ENCODE measurements at places on chromosomes 6 and 20.

DNA sequence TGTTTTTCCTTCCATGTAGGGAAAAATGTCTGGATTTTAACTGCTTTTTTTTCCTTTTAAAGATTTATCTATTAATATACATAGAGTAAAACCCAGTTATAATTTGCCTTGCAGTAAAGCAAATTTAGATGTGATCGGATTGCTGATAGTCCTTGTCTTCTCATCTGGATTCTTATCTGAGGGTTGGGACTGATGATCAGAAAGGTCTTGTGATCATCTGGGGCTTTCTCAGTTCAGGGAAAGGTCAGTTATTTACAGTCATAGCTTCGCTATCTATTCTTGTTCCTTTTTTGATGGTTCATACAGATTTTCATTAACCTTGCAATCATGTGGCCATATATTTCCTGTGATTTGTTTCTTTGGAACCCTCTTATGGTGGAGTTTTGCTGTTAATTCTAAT is 63.8 kb upstream of the CLDN20 start:
- no peak for DNase-seq

GRCh38 chr6:4382362-4382853 is 247.0 kb upstream of the ECI2 start:
- DNase-seq, result no peak

- DNase-seq, result no peak
These were observed 61.1 kb upstream of the RNF144B start for GRCh38 chr6:18326001-18326400.

DNA sequence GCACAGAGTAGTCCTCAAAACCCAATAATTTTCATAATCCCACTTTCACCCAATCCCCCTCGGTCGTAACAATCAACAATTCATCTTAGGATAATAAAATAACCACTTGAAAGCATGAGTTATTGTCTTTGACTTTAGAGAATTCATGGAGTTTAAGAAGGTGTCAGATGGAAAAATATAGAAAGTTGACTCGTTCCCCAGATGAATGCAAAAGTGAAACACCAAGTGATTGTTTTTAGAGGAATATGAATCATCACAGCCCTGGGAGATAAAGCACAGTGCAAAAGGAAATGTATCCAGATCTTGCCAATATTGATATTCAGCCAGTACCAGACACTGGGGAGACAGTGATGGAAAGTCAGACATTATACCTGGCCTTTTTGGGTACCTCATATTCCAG is 860.5 kb downstream of the DHX35 start:
- DNase-seq, result no peak

DNA sequence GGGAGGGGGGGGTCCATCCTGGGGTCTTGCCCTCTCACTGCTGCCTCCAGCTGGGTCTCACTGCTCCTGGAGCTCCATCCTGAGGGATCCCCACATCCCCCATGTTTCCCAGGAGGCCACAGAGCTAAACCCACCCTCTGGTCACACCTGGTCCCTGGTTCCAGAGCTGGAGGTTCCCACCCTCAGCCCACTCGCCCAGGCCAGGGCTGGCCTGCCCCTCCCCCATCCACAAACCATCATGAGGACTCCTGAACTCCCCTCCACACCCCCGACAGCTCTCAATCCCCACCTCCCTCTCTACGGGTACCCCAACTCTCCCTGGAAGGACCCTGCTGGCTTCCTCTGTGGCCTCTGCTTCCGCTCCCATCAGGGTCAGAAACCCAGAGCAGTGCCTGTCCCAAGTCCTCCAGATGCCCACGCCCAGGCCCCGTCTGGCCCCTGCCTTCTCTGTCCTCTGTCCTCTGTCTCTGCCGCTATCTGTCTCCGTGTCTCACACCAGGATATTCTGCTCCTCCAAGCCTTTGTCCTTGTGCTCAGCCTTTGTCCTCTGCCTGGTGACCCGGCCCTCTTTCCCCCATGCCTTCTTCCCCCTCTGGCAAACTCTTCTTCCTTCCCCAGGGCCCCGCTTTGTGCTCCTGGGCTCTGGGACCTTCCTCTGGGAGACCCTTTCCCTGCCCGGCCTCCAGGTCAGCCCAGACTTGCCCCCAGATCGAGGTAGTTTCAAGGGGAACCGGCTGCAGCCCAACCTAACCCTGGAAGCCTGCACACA is 74.0 kb downstream of the SRC start:
- DNase-seq, result no peak

- DNase-seq, result no peak
These were observed 27.8 kb downstream of the LRRN4 start for GRCh38 chr20:6026051-6026450.

GRCh38 chr6:168219804-168220203 is 99.8 kb downstream of the DACT2 start:
- DNase-seq, result no peak

GRCh38 chr6:20746805-20747558 is 212.7 kb downstream of the CDKAL1 start:
- DNase-seq, result no peak

GRCh38 chr20:49411221-49411925 is 71.1 kb downstream of the KCNB1 start:
- DNase-seq, result no peak

DNA sequence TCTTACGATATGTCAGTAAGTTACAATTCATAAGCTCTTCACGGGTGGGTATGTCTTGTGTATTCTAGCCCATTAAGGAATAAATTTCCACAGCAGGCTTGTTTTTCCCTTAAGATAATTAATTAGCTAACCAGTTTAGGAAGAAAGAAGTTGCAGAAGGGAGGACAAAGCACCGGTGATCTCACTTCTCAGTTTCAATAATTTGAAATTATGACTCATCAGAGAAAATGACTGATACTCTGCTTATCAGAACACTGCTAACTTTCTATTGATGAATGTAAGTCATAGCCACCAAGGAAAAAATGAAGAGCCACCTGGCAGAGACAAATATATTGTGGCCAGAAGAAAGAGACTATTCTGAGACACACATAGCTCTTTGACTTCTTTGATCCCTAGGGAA is 35.0 kb upstream of the ENTPD6 start:
- DNase-seq, result no peak

GRCh38 chr6:82494367-82494766 is 130.8 kb downstream of the TPBG start:
- no peak for DNase-seq

DNA sequence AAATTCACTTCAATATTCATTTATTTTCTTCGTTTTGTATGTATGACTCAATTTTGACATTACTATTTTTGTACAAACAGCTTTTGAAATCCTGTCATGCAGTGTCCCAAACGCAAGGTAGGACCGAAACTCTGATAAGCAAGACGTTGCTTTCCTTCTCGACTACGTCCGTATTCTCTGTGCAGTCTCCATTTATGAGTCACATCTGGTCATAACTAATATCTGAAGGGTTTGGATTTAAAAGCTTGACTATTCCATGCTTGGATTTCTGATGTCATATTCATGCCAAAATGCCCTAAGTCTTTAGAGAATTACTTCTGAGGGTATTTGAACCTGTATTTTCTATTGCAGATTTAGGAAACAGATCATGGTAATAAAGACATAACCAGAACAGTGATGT is 37.8 kb upstream of the LAMP5 start:
- no peak for DNase-seq

DNA sequence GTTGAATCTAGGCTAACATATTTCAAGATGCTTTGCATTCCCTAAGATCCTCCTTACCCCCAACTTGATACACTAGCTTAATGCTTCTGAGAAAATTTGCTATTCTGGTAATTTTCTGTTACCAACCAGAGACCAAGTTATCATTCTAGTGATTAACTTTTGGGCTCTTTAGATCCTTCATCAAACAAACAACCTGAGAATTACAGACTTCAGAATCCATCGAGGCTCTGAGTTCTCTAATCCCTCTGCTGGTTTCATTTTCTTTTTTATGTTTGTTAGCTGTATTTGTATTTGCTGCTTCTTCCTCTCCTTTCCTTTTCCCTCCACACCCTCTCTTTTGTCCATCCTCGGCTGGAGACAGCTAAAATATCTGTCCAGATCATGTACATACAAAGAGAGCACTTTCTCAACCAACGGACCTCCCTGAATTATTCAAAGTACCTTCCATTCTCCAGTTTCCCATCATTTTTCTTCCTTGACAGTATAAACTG is 98.7 kb upstream of the RIPOR2 start:
- no peak for DNase-seq

GRCh38 chr20:52799130-52799529 is 173.0 kb upstream of the TSHZ2 start:
- DNase-seq, result no peak

- DNase-seq, result no peak
These were observed at the start of gene OPRL1 for GRCh38 chr20:64080013-64080812. Gene OPRL1 (plus strand): TSS chr20:64080082. CDS start chr20:64092721, 12,639 bp downstream.

DNA sequence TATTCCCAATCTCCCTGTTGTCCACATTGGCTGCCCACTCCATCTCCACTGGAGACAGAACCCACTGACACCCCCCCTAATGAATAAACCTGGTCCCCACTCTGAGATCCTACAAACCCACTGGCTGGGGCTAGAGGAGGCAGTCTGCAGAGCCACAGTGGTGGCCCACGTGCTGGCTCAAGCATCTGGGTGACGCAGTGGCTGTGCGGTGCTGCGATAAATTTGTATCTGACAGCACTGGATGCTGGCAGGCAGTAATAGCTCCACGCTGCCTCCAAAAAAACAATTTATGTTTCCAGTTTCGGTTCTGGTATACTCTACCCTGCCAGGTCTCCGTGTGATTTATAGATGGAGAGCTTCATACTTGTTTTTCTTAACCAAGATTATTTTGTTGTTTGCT is 87.1 kb upstream of the SYNDIG1 start:
- DNase-seq, result no peak

GRCh38 chr6:46000905-46001304 is 14.8 kb downstream of the CLIC5 start:
- no peak for DNase-seq

GRCh38 chr20:33568378-33568777 is 78.5 kb downstream of the CBFA2T2 start:
- DNase-seq, result no peak

- DNase-seq, result no peak
These were observed 120.2 kb downstream of the JARID2 start for GRCh38 chr6:15366003-15366535.

DNA sequence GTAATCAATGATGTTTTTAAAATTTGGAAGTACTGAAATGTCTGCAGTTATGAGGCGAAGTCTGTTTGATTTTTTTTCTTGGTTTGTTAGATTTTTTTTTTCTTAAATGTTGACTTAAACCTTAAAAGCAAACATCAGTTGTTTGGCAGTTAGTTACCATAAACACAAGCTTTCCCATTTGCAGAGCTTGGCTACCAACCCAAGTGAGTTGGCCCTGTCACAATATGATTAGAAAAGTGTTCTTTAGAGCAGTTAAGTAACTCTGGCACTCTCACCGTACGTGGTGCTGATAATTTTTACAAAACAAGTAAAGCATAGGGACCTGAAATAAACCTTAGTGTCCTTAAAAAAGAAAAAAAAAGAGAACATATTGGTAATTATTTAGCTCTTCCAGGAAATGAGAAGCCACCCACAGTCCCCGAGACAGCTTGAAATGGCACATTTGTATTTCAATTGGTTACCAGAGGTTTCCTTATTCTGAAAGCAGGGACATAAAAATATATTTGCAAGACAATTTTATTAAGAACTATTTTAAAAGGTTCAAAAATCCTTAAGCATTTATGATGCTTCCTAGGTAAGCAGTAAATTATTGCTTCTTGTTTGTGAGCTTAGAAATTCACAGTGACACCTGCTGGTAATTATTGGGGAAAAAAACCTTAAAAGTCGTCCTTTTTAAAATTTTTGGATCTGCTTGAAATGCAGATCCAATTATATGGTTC is 3.9 kb downstream of the HEY2 start:
- no peak for DNase-seq

- no peak for DNase-seq
These were observed 657.5 kb upstream of the GJE1 start for GRCh38 chr6:141475259-141475658.

GRCh38 chr6:13303668-13304017 is 24.7 kb downstream of the TBC1D7 start:
- no peak for DNase-seq

DNA sequence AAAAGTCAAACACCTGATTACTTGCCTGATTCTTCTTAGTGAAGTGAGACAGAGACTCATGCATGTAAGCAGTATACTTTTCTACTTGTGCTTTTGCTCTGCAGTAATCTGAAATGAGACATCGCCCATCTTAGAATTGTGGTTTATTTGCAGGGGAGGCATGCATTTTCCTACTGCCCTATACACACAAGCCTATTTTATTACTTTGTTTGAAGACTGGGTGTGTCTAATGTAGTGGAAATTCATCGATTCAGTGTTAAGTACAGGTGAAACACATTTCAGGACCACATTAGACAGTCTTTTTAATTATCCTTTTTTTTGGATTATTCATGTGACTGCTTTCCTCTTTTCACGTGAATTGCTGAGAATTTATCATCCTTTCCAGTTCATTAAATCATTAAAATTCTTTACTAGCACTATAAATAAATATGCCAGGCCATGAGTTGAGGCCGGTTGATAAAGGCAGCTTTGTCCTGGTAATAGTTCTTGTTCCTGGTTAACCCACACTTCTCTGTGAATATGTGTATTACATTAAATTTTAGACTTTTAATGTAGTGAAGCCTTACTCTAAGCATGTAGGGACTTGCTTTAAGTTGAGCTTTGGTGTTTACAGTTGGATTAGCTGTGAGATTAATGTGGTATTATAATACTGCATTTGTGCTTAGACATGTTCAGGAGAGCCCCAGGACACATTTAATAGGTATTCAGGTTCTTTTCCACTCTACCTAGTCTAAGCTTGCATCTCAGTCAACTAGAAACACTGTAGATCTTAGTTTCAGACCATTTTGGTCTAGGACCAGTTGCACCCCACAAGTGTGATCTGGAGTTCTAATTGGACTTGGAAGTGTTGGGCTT is 10.8 kb upstream of the BTBD3 start:
- no peak for DNase-seq

GRCh38 chr20:35821807-35822242 is 50.0 kb downstream of the PHF20 start:
- DNase-seq, result no peak

DNA sequence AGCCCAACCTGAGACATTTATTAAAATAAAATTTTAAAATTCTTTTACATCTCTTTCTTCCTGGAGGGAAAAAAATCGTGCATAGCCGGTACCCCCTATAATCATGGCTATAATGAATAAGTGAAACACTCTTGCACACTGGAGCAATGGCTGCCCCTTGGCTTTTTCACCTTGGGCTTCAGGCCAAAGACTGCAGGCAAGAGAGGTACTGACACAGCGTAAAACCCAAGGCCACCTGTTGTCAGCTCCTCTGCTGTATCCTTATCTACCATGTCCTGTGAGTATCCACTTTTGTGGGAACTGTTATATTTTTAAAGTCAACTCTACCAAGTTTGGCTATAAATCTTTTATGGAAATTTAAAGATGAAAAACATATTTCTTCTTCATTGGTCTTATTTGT is 23.0 kb upstream of the LY86 start:
- no peak for DNase-seq

- no peak for DNase-seq
These were observed 108.0 kb upstream of the FAM184A start for GRCh38 chr6:119186490-119186889.

GRCh38 chr20:63212393-63212730 is 3.6 kb downstream of the YTHDF1 start:
- DNase-seq, result no peak

- no peak for DNase-seq
These were observed 101.9 kb downstream of the CD109 start for GRCh38 chr6:73797861-73798260.

GRCh38 chr6:18216411-18216810 is 47.9 kb downstream of the DEK start:
- no peak for DNase-seq

GRCh38 chr6:7180751-7181150 is 73.0 kb downstream of the RREB1 start:
- DNase-seq, result no peak
